NK-92 treated with Interleukin-12 subunit alpha and Interleukin-12 subunit beta, amount 100 ng/mL, for 24 hours (cell line): ENCODE measurements at places on chromosomes 5 and 9.

DNA sequence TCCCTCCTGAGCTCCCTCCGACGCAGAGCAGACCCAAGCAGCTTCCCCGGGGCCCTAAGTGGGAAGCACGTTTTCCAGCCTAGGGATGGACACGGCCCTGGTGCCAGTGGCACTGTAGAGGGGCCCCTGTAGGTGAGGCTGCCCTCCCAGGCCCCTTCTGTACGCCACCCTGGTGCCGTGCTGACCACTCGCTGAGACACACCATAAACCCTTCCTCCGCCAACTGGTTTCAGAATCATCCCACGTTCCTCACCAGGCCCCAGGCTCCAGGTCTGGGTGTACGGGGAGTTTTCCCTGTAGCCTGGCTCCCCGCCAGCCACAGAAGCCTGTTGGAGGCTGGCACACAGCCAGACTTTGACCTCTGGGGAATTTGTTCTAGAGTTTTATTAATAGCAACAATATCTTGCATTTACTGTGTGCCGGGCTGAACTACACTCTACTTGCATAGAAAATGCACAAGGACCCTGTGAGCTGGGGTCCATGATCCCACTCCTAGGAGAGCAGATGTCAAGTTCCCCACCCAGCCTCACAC, 18.2 kb upstream of the WDR38 start:
- no peak for DNase-seq

DNA sequence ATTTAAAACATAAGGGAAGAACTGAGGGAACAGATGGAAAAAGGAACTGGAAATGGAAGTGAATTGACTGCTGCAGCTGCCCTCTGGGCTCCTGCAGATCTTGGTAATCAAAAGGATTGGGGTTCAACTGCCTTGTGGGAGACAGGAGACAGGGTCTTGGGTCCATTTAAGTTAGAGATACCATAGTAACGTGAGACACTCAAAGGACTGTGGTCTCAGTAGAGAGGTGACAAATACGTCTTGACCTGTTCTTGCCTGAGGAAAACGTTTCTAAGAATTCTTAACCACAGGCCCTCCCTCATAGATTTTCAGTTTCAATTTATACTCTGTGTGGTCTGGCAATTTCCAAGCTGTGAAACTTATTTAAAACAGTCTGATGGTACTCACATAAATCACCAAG, 100.8 kb upstream of the DHFR start:
- DNase-seq = no peak

- DNase-seq = no peak
These were observed 29.7 kb upstream of the CDK5RAP2 start for GRCh38 chr9:120609636-120610035.

GRCh38 chr5:126188804-126189203, 234.4 kb upstream of the GRAMD2B start:
- no peak for DNase-seq

DNA sequence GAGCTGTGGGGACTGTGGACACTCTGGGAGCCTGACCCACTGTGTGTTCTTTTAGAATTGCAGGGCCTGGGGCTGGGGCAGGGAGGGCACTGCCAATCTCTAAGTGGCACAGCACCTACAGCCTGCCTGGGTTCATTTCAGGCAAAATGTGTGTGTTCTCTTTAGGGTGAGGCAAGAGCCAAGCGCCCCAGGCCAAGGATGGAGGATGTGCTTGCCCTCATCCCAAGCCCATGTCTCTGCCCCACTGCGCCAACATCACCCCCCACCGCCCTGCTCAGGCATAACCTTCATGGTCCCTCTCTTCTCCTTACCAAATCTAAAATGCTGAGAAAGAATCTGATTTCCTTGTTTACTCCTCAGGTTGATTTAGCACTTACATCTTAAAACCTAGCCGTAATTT, 304.4 kb downstream of the RAB3C start:
- DNase-seq = no peak

DNA sequence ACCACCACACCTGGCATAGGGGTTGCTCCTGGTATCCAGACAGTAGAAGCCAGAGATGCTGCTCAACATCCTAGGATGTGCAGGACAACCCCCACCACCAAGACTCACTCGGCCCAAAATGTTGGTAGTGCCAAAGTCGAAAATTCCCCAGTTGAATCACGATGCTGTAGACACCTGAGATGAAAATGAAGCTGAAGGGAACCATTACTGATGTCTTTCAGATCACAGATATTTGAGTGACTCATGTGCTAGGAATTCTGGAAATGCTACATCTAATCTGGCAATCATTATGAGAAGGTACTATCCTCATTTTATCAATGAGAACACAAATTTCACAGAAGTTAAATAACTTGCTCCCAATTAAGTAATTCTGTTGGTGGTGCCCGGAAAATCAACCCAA, 21.0 kb upstream of the UBE2QL1 start:
- DNase-seq = no peak

GRCh38 chr5:144566747-144567420, 396.2 kb downstream of the KCTD16 start:
- DNase-seq = no peak

GRCh38 chr9:18925880-18926279, 107.1 kb downstream of the SAXO1 start:
- no peak for DNase-seq

DNA sequence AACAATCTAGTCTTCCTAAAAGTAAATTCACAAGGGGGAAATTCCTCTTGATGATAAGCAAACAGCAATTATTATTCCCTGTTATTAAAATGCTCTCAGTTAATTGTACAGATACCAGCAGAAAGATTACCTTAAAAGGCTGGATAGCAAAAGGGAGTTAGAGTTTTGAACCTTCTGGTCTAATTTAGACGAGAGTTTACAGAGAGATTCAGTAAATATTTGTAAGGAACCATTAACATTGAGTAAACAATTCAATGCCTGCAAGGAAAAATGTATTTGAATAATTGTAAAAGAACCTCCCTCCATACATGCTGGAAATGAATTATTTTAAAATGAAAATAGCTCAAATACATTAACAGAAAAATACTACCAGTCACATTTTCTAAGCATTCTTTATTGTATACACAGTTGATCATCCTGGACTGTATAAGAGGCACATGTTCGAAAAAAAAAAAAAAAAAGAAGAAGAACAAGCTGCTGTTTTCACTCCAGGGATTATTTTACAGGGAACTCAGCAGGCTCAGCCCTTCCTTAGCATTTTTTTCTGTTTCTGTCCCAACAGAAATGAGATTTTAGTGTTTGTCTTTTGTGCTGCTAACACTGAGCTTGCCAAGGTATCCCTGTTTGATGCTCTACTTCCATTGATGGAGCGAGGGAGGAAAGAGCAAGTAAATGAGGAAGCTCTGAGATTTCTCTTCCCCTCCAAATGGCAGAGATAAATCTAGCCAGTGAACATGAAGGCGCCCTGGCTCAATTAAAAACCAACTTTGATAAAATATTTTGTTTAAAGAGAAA, 141.1 kb downstream of the ENC1 start:
- DNase-seq = no peak

- no peak for DNase-seq
These were observed 17.7 kb upstream of the UBAC1 start for GRCh38 chr9:135978642-135979546.

GRCh38 chr9:68546596-68547390, 6.1 kb upstream of the TMEM252 start:
- no peak for DNase-seq

DNA sequence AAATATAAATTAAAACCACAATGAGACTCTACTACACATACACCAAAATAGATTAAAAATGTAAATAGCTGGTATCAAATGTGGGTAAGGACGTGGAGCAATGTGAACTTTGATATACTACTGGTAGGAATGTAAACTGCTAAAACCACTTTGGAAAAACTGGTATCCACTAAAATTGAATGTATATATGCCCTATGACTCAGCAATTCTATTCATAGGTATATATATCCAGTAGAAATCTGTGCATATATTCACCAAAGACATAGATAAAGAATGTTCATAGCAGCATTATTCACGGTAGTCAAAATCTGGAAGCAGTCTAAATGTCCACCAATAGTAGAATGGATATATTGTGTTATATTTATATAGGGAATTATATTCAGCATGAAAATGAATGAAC, 85.2 kb downstream of the ERP44 start:
- DNase-seq = no peak

GRCh38 chr5:102722931-102723330, 32.2 kb upstream of the PAM start:
- no peak for DNase-seq

DNA sequence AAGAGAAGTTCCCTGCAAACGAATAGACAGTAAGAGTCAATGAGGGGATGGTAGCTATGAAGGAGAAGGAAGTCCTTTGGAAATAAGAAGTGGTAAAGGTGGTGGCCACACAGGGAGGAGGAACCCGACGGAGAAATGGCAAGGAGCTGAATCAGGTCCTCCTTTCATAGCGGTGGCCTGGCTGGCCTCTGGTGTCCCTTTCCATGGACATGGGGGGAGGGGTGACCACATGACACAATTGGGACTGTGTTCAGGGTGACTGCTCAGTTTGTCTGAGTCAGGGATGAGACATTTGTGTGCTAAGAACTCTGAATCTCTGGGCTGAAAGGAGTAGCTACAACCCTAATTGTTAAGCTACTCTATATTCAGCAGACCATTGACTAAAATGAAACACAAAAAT, 28.7 kb upstream of the TIMD4 start:
- no peak for DNase-seq

- no peak for DNase-seq
These were observed 289.1 kb downstream of the AOPEP start for GRCh38 chr9:95015569-95015968.

- no peak for DNase-seq
These were observed 215.6 kb downstream of the C9orf50 start for GRCh38 chr9:129405089-129405826.

DNA sequence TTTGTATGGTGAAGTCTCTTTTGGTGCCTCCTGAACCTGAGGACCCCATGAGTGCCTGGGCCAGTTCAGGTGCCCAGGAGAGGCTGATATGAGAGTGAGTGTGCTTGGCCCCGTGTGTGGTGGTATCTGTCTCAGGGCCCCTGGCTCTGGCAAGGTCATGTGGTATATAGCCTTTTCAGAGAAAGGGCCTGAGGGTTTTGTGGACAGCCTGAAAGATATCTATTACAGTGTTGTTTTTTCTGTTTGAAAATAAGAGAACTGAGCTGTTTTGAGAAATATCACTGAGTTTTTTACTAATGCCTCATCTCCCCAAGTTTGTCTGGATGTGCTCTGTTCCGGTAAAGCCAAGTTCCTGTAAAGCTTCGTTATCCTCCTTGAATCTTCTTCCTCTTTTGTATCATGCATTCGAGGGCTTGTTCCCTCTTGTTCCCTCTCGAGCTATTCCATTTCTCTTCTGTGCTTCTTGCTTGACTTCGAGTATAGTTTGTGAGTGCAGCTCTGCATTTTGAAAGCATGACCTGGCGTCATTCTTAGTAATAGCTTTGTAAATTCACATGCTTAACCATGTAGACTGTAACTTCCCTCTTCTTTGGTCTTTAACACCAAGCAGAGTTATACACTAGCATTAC, 122.3 kb downstream of the MAST4 start:
- DNase-seq = no peak

DNA sequence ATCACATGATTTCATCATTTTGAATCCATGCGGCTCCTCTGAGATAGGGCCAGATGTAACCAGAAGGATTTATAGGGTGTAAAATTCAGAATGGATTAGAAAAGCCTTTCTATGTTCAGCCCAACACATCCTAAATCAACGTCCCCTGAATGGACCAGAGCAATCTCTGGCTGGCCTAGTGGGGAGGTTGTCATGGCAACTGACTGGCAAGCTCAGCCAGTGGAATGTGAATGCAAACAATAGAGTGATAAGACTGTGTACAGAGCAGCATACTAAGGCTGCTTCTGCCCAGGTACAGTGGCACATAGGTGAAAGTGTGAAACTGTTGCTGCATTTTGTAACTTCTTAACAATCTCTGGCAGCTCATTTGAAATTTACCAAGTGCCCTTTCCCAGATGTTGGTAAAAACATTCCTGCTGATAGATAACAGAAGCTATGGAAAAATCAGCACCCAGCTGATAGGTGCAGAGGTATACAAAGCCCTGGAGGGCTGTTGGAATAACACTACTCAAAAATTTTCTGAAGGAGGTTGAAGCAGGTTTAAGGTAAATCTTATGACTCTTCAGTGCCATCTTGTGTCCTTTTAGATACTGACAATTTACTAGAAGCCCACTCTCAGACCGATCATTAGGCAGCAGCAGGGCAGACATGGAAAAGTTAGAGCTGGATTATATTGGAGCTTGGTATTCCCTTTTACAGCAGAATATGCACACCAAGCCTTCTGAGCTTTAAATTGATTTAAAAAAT, 267.2 kb downstream of the RAB3C start:
- DNase-seq = no peak

DNA sequence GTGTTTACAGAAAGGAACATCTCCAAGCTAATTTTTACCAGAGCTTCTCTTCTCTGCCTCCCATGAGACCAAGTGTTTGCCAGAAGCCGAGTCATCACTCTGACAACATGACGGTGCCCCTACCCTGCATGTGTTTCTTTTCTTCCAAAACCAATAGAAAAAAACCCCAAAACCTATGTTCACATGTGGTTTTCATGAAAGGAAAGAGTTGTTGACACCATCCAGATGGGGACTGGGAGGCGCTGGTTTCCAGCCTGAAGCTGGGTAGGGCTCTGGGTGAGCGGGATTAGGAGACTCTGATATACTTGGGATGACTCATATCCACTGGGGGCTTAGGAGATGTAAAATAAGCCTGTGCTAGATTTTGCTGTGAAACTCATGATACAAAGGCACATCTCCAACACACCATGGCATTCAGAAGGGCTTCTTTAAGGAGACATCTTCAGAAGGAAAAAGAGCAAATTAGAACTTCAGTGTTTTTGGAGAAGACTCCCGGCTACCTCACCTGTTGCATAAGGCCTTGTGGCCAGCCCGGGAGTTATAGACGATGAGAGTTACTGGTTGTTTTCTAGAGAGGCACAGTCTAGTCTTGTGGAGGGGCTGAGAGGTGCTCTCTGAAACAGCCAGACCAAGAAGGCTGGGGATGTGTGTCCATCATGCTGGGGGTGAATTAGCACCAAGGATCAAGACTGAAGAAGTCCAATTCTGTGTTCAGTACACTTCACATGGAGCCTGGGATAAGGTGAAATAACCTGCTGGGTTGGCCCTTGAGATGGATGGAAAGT, 108.9 kb upstream of the LHFPL2 start:
- DNase-seq = no peak

GRCh38 chr5:172444626-172445365, 9.5 kb downstream of the SH3PXD2B start:
- no peak for DNase-seq

DNA sequence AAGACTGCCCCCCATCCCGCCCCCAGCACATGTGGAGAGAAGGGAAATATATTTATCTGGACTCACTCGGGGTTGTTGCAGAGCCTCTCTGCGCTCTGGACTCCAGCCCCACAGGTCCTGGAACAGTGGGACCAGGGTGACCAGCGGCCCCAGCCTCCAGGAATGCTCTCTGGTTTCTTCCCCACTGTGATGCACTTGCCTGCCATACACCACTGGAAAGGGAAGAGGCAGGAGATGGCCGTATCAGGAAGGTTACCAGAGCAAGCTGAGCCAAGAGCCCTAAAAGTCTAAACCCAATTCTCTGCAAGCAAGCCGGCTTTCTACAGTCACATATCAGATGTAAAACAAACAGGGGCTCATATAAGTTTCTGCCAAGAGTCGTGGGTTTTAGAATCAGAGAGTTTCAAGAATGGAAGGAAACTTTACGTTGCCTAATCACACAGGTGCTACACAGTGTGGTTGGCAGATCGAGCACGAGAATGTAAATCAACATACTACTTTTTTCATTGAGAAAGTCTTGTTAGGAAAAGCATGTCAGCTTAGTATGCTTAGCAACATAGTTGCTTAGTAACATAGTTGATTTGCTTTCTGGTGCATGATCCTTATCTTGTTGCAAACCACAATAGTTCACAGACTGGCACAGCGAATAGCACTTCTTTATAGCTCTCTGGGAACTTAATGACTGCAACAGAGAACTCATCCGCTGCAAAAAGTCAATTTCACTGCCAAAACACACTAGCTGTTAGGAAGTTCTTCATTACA, 201.2 kb downstream of the TARS1 start:
- DNase-seq = no peak
